ENCODE measurements at places on chromosomes 7 and 10.

GRCh38 chr7:139576179-139576973 lies 52.9 kb downstream of the CLEC2L start:
- DNase-seq, result no peak

DNA sequence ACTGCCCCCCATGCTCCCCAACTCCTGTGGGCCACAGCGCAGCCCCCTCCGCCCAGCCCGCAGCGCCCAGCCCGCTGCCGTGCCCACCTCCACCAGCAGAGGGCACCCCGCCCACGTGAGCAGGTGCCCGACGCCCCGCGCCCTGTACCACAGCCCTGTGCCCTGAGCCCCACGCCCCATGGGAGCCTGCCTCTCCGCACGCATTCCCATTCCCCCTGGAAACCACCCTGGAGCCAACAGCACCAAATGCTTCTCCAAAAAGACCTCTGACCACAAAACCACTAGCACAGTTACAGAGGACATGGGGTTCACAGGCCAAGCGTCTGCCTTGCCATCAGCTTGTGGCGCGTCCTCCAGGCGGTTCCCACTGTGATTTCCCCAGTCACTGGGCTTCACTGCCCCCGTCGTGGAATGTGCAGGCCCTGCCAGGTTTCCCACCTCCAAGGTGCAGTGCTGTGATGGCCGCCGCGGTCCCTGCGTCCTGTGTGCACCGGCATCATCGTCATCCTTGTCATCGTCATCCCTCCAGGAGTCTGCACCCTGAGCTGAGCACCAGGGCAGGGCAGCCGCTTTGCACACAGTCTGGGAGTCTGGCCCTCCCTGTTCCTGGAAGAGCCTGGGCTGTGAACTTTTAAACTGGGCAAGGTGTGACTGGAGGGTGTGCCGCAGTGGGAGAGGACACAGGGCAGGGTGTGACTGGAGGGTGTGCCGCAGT lies 61.7 kb downstream of the PWWP2B start:
- DNase-seq, result peak; percentile 90

DNA sequence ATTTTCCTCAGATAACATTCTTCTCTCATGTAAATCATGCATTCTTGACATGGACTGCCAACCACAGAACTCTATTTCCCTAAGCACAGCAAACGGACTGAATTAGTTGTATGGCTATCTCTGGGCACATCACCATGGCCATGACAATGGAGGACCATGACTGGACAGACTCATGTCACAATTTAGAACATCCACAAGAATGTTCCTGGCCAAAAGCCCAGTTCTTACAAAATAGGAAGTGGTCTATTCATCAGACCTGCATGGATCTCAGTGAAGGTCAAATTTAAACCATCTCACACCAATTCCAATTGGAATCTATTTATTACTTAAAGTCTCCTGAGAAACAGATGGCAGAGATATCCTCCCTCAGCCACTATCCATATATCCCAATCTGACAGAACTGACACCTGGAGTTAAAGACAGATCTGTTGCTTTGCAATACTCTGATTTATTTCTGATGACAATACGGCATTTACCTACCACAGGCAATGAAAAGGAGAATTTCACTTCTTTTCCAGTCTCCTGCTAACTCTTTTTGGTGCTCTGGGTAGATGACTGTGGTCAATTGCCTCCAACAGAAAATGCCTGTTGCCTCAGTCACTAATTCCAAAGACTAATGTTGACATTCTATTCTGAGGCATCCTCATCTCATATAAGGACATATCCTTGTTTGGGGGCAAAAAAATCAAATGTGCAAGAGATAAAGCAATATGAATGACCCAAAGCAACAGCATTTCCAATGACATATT lies 254.8 kb downstream of the HTR7 start:
- DNase-seq, result no peak

DNA sequence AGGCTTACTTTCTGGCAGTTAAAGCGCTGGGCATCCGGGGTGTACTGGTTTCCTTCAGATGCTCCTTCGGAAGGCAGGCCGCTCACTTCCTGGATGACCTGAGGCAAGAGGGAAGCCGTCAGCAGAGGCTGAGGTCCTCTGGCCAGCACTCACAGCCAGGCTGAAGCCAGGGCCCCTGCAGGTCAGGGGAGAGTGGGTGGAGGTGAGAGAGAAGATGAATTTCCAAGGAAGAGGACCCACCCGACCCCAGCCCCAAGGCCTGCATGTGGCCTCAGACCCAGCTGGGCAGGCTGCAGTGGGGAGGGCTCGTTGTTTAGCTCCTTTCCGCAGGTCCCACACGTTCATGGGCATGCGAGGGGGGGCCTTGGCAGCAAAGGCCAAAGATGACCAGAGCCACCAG lies 71.3 kb downstream of the VWA2 start:
- no peak for DNase-seq

DNA sequence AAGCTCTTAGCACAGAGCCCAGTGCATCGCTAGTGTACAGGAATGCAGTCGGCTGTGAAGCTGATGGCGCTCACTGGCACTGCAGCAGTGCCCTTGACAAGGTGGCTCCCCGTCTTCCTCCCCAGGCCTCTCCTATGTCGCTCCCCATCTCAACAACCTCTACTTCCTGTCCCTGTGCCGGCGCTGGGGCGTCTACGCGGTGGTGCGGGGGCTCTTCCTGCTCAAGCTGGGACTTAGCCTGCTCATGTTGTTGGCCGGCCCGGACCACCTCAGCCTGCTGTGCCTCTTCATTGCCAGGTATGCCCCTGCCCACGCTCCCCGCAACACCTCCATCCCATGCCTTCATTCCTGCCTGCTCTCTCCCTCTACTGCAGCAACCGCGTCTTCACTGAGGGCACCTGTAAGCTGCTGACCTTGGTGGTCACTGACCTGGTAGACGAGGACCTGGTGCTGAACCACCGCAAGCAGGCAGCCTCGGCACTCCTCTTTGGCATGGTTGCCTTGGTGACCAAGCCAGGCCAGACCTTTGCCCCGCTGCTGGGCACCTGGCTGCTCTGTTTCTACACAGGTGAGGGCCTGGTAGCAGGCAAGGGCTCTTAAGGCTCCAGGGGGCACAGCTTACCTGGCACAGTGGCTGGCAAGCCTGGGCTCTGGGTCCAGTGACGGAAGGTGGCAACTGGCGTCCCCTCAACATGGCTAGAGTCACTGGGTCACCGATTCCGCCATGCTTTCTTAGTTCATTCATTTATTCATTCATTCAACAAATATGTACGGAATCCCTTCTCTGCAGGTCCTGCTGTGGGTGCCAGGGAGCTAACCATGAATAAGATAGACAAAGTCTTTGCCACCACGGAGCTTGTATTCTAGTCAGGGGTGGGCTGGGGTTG lies 22.3 kb upstream of the C10orf95 start:
- no peak for DNase-seq
